Activated CD4-positive, alpha-beta T cell treated with anti-CD3 and anti-CD28 coated beads, Interleukin-2, amount 10 ng/mL, durations not matched to agents 24 days and 14 days (primary cell): ENCODE measurements at places on chromosomes 3 and 15.

DNA sequence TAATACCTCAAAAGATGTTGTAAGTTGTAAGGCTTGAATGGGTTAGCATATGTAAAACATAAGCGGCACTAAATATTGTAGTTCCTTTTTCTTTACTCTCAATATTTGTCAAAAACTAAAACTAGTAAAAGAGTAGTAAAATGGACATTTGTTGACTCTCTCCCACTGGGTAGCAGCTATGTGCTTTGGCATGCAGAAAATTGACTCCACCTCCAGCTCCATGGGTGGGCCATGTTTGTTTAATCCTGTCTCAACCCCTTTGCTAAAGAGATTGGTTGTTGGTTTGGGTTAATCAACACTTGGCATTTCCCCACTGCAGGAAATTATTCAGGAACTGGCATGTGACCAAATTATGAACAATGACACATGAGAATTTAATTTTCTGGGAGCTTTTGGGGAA, 114.8 kb downstream of the EOMES start:
- no peaks in the 10 kb centered on the region for H3K27me3 ChIP-seq
- no peaks in the 10 kb centered on the region for H3K36me3 ChIP-seq
- H3K4me1 ChIP-seq: no peaks in the 10 kb centered on the region
- H3K27ac ChIP-seq: no peak overlapping the region

DNA sequence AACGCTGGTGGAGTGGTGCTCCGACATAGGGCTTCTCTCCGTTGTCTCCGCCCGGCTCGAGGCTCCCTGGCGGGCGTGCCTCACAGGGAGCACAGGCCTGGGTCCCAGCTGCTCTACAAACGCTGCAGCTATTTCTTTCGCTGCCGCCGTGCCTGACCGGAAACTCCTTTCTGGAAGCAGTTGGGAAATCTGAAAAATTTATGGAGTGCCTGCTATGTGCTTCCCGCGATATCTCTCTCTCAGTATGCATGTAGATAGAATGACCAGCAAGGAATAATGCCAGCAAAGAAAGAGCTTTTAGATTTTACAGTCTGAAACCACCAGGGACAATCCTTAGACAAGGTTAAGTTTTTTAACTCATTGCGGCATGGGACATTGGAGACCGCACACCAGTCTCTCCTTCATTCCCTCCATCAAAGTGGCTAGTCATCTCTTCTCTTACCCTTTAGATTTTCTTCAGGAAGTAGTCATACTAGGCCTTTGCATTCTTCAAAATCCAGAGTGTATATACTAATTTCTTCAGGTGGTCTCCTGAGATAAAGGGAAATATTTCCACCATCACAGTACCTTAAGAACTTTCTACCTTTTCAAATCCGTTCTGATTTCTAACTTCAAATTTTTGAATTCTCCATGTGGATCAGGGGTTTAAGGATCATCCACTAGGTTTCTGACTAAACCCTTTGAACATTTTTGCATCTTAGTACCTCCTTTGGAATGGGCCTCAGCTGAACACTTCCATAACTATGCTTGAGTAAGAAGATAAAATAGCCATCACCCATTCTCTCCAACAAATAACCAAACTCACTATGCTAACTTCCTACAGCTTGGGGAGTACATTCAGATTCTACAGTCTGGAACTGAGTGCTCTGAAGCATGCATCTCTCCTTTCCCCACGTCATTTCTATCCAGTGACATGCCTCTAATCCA, 1.1 kb upstream of the NPHP3 start:
- peaks cover 8% of the 10 kb centered on the region for H3K27me3 ChIP-seq
- H3K4me1 ChIP-seq: peaks cover 30% of the 10 kb centered on the region
- DNase-seq: no peak
- peak overlapping the region; percentile 88 for H3K4me3 ChIP-seq
- H3K27ac ChIP-seq: peak overlapping the region; percentile 64
- H3K36me3 ChIP-seq: peaks cover 14% of the 10 kb centered on the region

DNA sequence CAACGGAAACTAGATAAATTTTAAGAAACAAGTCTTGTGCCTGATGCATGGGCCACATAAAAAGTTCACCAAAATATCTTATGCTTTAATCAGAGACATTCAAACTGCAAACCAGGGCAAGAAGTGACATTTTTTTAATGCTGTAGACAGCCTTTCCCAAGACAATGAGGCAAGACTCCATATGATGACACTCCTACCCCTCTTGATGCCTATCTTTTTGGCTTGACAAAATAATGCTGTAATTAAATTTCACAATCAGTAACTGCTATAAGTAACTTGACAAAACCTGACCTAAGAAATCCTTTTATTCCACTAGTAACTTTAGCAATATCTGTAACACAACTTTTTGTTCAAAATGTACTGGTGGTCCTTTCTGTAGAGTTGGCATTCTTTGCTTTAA, 48.7 kb downstream of the ECT2 start:
- H3K36me3 ChIP-seq: peaks cover 34% of the 10 kb centered on the region
- H3K4me3 ChIP-seq: no peak overlapping the region
- H3K4me1 ChIP-seq: peaks cover 8% of the 10 kb centered on the region
- no peaks in the 10 kb centered on the region for H3K27me3 ChIP-seq
- DNase-seq: no peak

DNA sequence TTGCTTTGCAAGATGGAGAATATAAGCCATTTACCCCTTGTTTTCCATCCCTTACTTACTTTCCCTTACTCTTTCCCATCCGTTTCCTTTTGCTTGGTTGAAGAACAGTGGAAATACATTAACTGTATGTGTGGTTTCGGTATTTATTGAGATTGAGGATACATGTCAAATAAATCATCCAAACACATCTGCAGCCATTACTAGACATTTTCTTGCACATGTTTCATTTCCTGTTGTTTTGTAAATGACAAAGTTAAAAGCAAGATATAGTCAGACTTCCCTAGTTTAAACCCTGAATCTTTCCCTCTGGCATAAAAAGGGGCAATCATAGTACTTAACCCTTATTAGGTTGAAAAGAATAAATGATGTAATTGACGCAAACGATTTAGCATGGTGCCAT, 82.1 kb upstream of the BCHE start:
- H3K4me3 ChIP-seq: no peak overlapping the region
- no peak for DNase-seq
- H3K27me3 ChIP-seq: no peaks in the 10 kb centered on the region
- H3K36me3 ChIP-seq: no peaks in the 10 kb centered on the region

DNA sequence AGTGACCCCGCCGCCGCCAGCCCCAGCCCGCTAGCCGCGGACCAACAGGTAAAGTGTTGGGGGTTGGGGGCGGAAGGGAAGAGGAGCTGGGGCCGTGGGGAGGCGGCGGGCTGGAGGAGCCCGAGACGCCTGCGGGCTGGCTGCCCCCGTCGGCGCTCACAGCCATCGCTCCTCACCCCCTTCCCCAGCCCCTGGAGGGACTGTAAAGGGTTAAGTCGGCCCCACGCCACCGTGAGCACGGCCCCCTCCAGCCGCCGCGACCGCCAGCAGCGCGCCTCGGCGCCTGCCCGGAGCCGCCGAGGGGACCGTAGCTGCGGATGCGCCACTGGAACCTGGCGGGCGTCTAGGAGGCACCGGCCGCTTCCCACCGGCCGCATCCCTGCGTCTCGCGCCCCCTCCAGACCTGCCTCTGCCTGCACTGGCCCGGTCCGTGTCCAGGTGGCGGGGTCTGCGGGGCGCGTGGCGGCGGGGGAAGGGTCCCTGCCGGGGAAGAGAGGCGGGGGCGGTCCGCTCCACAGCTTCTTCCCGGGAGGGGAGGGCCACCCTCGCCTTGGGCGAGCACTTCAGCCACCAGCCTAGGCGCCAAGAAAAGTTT, 522 bp downstream of the MED12L start:
- H3K27me3 ChIP-seq: peaks cover 63% of the 10 kb centered on the region
- peak overlapping the region; percentile 88 for H3K4me3 ChIP-seq

- peaks cover 41% of the 10 kb centered on the region for H3K36me3 ChIP-seq
- no peak for DNase-seq
- H3K27ac ChIP-seq: no peak overlapping the region
- peaks cover 7% of the 10 kb centered on the region for H3K4me1 ChIP-seq
- no peaks in the 10 kb centered on the region for H3K27me3 ChIP-seq
Observed at GRCh38 chr3:4655145-4656045, 162.2 kb downstream of the ITPR1 start.

DNA sequence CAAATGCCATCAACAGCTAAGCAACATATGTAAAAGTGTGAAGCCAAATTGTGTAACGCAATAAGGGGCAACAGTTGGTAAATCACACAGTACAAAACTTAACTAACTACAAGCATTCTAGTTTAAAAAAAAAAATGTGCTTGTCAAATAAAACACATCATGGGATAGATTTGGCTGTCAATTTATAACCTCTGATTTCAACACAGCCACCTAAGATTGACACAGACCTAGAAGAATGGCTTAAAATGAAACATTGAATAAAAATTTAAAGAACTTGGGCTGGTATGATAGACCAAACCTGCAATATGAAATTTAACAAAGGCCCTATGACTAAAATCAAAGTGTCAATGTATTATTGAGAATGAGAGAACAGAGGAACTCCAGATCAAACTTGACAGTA, 148.4 kb downstream of the NR1I2 start:
- H3K27ac ChIP-seq: no peak overlapping the region
- H3K4me3 ChIP-seq: no peak overlapping the region
- DNase-seq: no peak
- peaks cover 1% of the 10 kb centered on the region for H3K4me1 ChIP-seq
- H3K27me3 ChIP-seq: no peaks in the 10 kb centered on the region
